ENCODE measurements at places on chromosomes 12 and 14.

- DNase-seq: no peak
These were observed 20.1 kb upstream of the TMED10 start for GRCh38 chr14:75196468-75196867.

- DNase-seq: no peak
These were observed 202.0 kb downstream of the BCAT1 start for GRCh38 chr12:24746864-24747263.

DNA sequence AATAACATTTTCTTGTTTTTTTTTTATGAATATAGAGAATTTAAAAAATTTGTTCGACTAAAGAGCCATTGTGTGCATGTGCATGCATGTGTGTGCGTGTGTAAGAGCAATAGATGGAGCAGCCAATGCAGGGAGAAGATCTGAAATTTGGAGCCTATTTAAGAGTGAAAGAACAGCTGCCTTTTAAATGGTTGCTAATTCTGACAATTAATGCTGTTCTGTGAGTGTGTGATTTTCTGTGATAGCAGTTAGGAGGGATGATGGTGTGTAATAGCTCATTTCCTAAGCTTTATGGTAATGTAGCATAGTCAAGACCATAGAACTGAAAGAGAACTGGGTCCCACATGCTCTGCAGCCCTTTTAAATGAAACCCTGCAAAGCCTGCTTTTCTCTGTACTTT, 137.9 kb downstream of the NRXN3 start:
- DNase-seq: no peak

GRCh38 chr14:51396222-51396815, 156.3 kb downstream of the TMX1 start:
- no peak for DNase-seq

- DNase-seq: peak; percentile 31
These were observed 63.6 kb upstream of the DLK1 start for GRCh38 chr14:100662879-100663760.

- DNase-seq: no peak
These were observed 16.3 kb upstream of the EGLN3 start for GRCh38 chr14:33967138-33967537.

GRCh38 chr14:99879401-99880295, 86.4 kb downstream of the EML1 start:
- no peak for DNase-seq

DNA sequence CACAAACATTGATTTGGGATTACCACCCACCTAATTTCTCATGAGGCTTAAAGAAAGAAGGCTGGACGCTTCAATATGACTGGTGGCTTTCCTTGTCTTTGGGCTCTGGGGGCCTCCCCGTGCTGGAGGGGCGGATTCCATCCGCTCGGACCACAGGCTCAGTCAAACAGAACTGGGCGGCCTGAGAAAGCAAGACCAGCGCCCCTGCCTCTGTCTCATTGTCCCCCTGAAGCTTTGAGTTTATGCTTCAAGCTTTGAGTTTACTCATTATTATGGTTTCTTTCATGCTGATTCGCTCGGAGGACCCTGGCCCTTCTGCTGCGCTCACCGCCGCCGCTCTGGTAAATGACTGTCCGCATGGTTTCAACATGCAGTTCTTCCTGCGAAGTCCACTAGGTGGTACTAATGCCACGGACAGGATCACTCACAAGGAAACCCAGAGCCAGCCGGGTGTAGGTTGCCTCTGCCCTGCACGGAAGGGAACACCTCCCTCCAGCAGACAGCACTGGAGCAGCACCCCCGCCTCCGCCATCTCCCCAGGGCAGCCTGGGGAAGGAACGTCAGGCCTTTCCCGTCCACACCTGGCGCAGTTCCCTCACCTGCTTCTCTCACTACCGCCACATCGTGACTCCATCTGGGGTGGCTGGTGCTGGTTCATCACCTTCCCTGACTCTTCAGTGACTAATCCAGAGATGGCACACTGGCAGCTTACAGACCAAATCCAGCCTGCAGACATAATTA, 13.2 kb upstream of the TIGAR start:
- DNase-seq: no peak

- no peak for DNase-seq
These were observed 430.0 kb upstream of the SOX5 start for GRCh38 chr12:24379433-24379832.

DNA sequence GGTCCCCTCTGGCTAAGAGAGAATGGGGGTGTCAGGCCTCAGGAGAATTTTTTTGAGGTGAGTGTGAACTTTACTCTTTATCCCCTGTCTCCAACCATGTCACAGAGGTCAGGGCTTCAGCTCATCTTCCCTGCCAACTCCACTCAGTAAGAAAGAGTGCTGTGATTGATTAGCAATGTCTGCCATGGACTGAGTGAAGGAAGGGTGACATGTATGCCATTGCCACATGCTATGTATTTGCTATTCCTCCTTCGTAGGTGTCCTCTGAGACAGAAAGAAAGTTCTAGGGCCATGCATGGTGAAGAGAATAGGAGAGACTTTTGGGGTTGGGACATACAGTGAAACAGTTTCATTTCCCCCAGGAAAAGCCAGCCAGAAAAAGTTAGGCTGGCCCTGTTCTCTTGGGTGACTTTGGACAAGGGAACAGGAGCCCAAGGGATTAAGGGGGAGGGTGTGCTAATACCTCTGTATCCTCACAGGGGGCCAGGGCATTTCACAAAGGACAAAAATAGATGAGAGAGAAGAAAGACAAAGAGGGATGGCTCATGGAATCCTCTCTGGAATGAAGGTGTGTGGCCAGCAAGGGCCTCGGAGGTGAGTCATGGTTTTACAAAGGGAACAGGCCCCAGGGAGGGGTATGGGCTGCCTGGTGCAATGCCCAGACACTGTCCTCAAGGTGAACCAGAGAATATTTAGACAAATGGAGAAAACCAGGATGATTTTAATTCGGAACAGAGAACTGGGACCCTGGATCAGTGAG, 13.9 kb upstream of the MYL2 start:
- DNase-seq: no peak

GRCh38 chr12:10384191-10384590, 5.7 kb downstream of the KLRK1 start:
- no peak for DNase-seq

DNA sequence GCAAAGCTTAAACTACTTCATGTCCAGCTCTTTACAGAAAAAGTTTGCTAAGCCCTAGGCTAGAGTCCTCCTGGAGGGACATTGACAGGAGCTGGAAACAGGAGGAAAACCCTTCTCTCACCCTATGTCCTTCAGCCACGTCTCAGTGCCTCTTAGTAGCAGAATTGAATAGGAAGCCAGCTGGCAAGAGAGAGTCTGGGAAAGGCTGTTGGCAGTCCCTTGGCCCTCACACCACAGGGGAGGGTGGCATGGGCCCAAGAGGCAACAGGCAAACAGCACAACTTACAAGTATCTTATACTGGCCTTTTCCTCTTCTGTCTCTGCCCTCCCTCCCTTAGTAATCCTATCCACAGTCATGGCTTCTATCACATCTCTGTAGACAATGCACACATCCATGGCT, 27.7 kb upstream of the DHRS2 start:
- DNase-seq: no peak

DNA sequence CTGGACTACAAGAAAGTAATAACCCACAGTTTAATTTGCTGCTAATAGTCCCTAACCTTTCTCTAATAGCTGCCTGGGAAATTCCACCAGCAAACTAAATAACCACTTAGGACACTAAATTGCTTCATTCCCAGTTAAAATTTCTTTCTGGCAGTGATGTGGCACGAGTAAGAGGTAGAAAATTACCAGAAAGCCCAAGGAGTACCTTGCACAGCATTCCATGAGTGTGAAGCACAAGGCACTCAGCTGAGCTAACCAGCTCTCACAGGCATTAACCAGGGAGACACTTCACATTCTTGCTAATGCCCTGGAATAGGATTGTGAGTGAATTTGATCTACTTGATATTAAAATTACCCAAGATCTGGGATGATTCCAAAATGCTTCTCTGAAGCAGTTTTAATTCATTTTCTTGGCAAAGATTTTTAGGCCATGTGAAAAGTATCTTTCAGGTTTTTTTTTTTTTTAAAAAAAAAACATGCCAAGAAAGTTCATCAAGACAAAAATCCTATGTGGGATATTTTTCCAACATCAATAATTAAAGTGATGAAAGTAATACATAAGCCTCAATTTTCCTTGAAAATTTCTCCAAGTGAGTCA, 29.5 kb downstream of the TSPAN8 start:
- no peak for DNase-seq

DNA sequence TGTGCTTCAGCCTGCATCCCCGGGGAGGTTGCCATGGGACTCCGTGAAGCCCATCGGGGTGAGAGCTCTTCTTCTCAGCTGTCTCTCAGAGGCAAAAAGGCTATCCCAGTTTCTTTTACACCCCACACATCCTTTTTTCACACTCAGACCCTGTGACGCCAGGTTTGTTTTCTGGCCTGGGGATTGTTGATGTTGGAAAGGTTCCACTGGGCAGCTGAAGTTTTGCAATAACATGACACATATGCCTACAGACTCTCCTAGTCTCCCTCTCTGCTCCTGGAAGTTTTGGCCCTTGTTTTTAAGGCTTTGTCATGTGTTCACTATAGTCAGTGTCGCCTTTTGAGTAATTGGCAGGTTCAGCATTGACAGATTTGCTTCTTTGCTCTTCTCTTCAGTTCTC, 118.6 kb downstream of the SMOC1 start:
- no peak for DNase-seq

- no peak for DNase-seq
These were observed 17.7 kb upstream of the TSPAN11 start for GRCh38 chr12:30908722-30909348.

DNA sequence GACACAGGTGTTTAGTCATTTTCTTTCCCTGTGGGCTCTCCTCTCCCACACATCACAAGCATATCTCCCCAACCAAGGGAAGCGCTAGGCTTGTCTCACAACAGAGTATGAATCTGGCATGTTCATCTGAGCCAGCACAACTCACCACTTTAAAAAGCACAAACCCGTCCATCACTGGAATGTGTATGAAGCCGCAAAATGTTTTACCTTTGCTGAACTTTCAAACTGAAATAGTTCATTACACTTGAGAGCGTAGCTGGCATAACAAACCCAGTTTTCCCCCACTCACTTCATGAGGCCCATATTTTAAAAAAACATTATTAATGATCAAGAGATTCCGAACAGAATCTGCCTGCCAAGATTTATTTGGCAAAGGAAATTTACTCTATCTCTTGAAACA, 15.8 kb downstream of the NID2 start:
- no peak for DNase-seq

DNA sequence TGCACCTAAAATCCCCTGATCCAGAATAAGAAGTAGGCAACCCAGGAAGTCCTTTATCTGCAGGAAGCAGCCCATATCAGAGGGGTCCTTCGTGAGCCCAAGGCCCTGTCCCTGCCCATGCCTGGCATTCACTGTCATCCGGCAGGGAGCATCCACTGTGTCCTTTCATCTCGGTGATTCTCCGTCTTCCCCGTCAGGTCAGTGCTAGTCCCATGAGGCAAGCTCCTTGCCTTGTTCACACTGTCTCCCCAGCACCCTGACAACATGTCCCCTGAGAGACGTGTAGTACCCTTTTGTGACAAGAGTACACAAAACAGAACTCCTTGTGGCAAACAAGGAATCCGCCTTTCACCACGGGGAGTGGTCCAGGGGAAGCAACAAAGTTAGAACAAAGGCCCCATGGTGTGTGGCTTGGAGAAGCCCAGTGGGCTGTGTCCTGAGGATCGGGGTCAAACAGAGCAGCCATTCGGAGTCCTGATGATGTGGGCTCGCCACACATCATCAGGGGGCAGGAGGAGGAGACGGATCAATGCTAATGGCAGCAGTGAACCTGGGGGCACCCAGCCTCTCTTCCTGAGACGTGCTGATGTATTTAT, 112.1 kb downstream of the DICER1 start:
- DNase-seq: no peak

- DNase-seq: no peak
These were observed 17.4 kb downstream of the COL2A1 start for GRCh38 chr12:47986832-47987231.

DNA sequence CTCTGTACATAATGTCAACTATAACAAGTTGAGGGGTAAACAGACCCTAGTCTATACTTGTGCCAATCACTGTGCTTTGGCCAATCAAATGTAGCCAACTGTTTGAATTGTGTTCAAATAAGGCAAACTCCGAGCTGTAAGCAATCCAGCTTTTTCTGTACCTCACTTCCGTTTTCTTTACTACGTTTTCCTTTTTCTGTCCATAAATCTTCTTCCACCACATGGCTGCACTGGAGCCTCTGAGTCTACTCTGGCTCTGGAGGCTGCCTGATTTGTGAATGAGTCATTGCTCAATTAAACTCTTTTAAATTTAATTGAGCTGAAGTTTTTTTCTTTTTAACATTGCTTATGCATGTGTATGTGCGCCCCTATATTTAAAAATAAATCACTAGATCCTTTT, 29.7 kb downstream of the CLEC1A start:
- no peak for DNase-seq

- DNase-seq: no peak
These were observed 3.0 kb downstream of the LGR5 start for GRCh38 chr12:71442567-71442931.

GRCh38 chr12:60123557-60123956, 527.7 kb downstream of the SLC16A7 start:
- no peak for DNase-seq

- peak; percentile 37 for DNase-seq
These were observed 598 bp downstream of the HIF1A start for GRCh38 chr14:61695695-61696527.

DNA sequence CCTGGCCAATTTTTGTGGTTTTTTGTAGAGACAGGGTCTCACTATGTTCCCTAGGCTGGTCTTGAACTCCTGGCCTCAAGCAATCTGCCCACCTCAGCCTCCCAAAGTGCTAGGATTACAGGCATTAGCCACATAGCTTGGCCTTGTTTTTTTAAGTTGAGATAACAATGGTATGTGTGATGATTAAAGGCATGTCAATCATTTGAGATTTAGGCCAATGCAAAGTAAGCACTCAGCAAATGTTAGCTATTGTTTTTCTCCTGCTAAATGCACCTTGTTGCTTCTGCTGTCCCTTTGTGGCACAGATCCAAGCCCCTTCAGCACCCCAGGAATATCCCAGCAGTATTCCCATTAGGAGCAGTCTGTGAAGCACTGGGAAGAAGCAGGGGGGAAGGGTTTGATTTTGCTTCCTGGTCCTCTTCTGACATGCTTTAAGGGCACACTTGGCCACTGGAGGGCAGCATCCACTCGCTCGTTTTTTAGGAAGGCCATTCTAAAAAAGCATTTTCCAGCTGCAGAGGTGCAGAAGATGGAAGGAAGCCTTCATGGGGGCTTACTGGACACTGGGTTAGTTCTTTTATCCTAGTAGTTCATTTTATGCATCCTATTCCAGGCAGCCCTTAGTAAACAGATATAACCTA, 70.2 kb upstream of the ZFP36L1 start:
- DNase-seq: peak; percentile 29

- no peak for DNase-seq
These were observed 4.4 kb downstream of the MMP19 start for GRCh38 chr12:55838361-55838760.
